ENCODE measurements at places on chromosomes 5 and 9.
A peak's percentile ranks its signal among the peaks of the same experiment; 100 is the strongest.

DNA sequence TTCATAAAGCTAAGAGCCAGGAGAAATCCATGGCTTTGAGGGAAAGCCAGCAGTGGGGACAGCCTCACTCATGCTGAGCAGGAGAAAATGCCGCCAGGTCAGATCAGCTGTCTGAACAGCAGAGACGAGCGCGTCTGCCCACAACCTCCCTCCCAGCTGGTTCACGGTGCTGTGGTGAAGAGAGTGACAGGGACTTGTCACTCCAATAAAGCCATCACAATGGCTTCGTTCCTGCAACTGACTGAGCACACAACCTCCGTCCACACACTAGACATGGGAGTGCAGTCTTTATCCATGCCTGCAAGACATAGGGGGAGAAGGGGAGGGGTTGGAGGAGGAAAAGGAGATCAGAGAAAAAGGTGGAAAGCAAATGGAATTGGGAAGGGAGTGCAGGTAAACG is 206.9 kb downstream of the GABBR2 start:
- DNase-seq, result no peak

- DNase-seq, result no peak
These were observed 308.7 kb downstream of the MED10 start for GRCh38 chr5:6069496-6070185.

DNA sequence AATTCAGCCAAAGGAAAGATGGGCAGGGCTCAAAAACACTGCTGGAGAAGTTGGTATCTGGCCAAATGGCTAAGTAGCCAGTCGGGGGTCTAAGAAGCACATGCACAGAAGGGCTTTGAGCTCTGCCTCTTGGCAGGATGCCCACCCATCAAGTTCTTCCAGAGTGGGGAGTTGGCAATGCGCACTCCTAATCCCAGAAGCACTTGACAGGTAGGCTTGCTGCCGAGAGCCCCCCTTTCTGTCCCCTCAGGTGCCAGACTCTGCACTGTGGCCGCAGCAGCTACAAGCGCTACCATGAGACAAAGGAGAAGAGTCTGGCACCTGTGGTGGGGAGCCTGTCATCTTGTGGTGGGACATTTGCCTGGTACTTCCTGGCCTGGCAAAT is 252.9 kb upstream of the SLC24A2 start:
- no peak for DNase-seq

DNA sequence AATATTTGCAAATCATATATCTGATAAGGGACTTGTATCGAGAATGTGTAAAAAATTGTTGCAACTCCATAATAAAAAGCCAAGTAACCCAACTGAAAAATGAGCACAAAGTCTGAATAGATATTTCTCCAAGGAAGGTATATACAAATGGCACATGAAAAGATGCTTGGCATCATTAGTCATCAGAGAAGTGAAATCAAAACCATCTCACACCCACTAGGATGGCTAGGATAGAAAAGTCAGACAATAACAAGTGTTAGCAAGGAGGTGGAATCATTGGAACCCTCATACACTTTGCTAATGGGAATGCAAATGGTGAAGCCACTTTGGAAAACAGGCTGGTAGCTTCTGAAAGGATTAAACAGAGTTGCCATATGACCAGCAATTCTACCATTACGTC is 182.7 kb downstream of the ERCC6L2 start:
- DNase-seq, result no peak

DNA sequence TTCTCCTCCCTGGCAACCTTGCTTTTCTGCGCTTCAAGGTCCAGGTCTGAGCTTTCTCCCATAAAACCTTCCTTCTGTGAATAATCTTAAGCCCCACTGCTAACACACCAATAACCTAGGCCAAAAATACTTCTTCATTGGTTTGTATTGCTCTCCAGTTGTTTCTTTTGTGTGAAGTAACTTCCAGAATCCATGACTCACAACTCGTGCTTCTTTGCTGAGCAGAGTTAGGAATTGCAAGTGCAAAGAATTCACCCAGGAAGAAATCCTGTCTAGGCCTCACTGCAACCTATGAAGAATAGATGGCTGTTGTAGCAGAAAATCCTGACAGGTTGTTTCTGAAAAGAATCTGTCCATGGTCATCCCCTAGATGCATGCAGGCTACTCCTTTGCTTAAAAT is 295.7 kb downstream of the MED10 start:
- no peak for DNase-seq

GRCh38 chr5:1445313-1445688 is at the start of gene SLC6A3:
SLC6A3 (minus strand) TSS chr5:1445440; CDS start chr5:1443197, 2,243 bp downstream.
- DNase-seq, result no peak

- no peak for DNase-seq
These were observed 105.6 kb downstream of the SUSD1 start for GRCh38 chr9:112069318-112070169.

DNA sequence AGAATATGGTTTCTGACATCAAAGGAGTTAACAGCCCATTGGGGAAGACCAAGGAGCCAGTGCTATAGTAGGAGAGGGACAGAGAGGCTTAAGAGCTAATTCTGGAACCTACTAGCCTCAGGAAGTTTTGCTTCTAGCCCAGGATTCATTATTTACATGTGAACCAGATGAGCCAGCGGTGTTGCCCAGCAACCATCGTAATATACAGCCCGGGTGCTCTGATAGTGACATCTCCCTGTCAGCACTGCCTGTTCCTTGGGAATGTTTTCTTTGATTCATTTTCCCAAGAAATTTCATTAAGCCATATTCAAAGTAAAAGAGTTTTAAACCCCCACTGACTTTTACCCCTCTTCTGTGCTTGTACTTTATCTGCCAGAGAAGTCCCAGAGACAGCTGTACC is 217.4 kb upstream of the ADAMTSL1 start:
- DNase-seq, result no peak

- peak; percentile 11 for DNase-seq
These were observed 40.0 kb downstream of the G3BP1 start for GRCh38 chr5:151811593-151812321.

GRCh38 chr5:56460195-56460546 is 227.0 kb upstream of the ANKRD55 start:
- no peak for DNase-seq

- no peak for DNase-seq
These were observed 2220.7 kb upstream of the C9orf72 start for GRCh38 chr9:29793970-29794369.

DNA sequence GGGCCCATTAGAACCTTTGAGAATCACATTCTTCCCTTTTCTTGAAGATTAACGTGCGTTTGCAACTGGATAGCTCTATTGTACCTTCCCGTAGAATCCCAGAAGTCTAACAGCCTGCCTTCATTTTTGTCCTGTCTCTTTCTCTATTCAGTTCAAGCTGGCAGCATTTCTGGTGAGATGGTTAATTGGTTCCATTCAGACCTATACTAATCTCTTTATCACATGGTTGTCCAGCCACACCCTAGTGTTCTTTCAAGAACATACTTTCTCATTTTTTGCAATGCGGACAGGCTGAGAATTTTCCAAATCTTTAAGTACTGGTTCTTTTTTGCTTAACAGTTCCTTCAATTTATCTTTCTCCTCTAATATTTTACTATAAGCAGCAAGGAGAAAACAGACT is 26.0 kb downstream of the NUTM2F start:
- DNase-seq, result no peak

- DNase-seq, result no peak
These were observed 35.7 kb upstream of the GHR start for GRCh38 chr5:42387563-42387962.

GRCh38 chr5:124738681-124739633 is 7.5 kb downstream of the ZNF608 start:
- DNase-seq, result no peak

GRCh38 chr9:5841771-5842573 is 9.1 kb upstream of the ERMP1 start:
- DNase-seq, result no peak

GRCh38 chr9:93654351-93654961 is 78.1 kb downstream of the PHF2 start:
- DNase-seq, result no peak

- no peak for DNase-seq
These were observed 8.9 kb upstream of the TLE4 start for GRCh38 chr9:79562749-79563386.

- no peak for DNase-seq
These were observed 27.0 kb downstream of the TTLL11 start for GRCh38 chr9:122065923-122066629.

DNA sequence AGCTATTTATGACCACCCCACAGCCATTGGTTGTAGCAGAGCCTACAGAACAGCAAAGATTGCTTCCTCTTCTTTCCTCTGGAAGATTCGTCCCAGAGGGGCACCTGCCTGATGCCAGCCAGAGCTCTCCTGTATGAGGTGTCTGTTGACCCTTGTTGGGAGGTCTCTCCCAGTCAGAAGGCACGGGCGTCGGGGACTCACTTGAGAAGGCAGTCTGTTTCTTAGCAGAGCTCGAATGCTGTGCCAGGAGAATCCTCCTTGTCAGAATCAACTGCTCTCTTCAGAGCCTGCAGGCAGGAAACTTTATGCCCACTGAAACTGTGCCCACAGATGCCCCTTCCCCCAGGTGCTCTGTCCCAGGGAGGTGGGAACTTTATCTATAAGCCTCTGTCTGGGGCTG is 479.5 kb upstream of the IZUMO3 start:
- DNase-seq, result no peak

- DNase-seq, result no peak
These were observed 10.4 kb upstream of the SPINK4 start for GRCh38 chr9:33229359-33230114.

- DNase-seq, result no peak
These were observed 1398.7 kb downstream of the PTPRD start for GRCh38 chr9:9214066-9214465.

DNA sequence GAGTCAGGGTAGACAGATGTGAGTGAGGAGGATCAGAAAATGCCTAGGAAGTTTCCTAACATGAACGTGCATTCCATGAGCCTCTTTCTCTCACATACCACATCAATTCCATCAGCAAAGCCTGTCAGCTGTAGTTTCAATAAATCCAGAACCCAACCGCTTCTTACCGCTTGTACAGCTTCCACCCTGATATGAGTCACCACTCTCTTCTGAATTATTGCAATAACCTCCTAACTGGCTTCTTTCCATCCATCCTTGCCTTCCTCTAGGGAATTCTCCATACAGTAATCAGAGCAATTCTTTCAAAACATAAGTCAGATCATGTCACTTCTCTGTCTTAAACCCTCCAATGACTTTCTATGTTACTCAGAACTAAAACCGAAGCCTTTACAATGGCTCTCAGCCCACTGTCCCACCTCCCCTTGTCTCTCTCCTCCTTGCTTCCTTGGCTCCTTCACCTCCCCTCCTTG is 8.1 kb upstream of the RAD23B start:
- DNase-seq, result no peak

GRCh38 chr9:19946441-19947109 is 157.7 kb upstream of the SLC24A2 start:
- DNase-seq, result no peak

- DNase-seq, result no peak
These were observed 37.8 kb downstream of the RALGPS1 start for GRCh38 chr9:126952205-126952977.

DNA sequence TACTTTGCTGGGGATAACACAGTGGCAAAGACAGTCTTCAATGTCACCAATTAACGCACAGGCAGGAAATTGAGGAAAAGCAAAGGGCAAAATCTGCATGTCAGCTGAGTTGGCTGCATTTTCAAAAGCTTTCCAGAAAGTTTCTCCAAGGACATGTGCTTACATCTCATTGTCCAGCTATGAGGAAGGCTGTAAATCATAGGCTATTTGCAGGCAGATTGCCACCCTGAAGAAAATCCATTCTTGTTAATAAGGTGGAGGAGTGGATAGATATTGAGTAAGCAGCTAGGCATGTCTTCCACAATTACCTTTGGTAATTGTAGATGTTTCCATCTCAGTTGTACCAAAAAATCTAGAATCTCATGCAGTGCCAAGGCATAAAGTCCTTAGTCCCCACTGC is 278.0 kb upstream of the NUDT12 start:
- no peak for DNase-seq

GRCh38 chr9:121283080-121283398 is 15.1 kb downstream of the GSN start:
- no peak for DNase-seq

- no peak for DNase-seq
These were observed 154.2 kb downstream of the FOCAD start for GRCh38 chr9:20838218-20838617.

- no peak for DNase-seq
These were observed 440.0 kb upstream of the MPDZ start for GRCh38 chr9:13719446-13719845.

DNA sequence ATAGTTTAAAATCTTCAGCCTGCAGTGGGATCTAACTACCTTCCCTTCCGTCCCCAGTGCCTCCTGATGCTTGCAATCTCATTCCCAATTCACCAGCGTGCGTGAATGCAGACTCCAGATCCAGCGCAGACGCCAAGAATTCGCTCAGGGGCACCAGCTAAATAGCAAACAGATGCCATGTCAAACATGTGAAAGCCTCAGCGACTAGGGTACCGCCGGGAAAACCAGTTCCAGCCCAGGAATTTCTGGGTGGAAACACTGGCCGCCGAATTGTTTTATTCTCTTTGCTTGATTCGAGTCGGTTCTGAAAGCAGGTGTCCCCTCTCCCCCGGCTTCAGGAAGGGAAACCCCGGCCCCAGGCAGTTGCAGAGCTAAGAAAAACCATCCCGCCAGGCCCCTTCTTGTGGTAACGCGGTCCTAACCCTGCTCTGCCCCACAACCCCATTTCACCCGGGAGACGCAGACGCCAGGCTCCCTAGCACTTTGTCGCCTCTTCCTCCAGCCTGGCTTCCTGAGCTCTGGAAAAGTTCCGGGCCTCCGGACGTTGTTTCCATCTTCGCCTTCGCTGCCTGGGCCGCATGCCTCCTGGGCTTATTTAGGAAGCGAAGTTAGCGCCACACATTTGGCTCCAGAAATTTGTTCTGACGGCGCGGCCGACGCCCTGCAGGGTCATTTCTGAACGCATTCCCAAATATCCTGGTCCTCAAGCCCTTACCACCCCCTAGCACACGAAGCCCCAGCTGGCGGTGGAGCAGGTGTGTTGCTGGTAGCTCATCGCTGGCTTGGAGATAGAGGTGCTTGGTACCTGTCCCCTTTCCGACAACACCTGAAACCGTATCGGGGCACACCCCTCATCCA is 665 bp upstream of the LVRN start:
- DNase-seq, result no peak

GRCh38 chr5:81782811-81783210 is 31.9 kb upstream of the SSBP2 start:
- DNase-seq, result no peak
